ENCODE measurements at places on chromosomes 7 and 10.
A peak's percentile ranks its signal among the peaks of the same experiment; 100 is the strongest.

- no peak for DNase-seq
Observed at GRCh38 chr7:145860809-145861208, 255.8 kb upstream of the CNTNAP2 start.

DNA sequence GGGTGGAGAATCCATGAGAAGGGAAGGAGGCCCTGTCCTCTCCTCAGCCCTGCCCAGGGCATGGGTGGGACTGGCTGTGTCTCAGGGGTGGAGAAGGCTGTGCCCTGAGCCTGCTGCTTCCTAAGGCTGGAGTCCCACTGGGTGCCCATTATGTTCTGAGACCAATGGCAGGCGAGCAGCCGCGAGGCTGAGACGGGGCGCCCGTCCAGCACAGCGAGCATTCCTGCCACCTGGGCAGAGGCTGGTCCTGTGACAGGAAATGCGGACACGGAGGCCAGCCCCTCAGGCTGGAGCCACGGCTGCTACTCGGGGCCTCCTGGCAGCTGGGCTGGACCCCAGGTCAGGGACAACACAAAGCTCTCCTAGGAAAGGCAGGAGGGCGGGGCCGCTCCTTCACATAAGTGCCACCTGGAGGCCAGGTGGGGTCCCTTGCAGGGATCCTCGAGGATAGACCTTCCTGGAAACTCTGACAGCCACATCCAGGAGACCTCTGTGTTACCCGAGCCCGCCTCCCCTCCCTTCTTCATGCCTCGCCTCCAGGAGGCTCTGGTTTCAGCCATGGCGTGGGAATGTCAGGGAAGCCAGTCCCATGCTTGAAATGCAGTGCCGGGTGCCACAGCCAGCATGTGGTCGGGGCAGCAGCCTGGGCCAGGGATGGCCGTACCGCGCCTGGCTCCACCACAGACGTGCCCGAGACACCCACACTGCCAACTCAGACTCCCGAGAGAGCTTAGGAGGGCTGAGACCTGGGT is 173.9 kb downstream of the USP6NL start:
- no peak for DNase-seq

GRCh38 chr10:88918191-88918905 is 34.2 kb downstream of the ACTA2 start:
- DNase-seq: no peak

GRCh38 chr10:97053276-97053675 is 132.5 kb downstream of the SLIT1 start:
- peak; percentile 25 for DNase-seq

DNA sequence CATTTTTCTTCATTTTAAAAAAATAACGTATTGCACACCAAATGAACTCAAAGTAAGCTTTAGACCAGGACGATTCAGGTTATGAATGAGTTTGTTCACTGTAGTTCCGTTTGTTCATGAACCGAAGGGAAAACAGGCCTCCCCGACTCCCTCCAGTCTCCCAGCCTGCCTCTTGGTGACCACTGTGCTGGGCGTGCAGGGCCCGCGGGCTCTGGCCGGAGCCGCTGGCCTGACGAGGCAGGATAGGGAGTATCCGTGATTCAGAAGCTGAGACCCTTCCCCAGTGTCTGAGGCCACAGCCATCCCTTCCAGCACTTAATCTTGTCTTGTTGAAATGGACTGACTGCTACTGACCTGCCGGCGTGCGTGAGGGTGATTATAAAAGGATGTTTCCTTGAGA is 30.8 kb upstream of the SH2B2 start:
- DNase-seq: no peak

- no peak for DNase-seq
Observed at GRCh38 chr7:126026421-126027088, 1096.9 kb upstream of the POT1 start.

GRCh38 chr10:8054494-8055407 is at the start of gene GATA3:
TSS of gene GATA3 (plus strand) at chr10:8054688. CDS start at chr10:8055656, 968 bp downstream.
- DNase-seq: peak; percentile 95

DNA sequence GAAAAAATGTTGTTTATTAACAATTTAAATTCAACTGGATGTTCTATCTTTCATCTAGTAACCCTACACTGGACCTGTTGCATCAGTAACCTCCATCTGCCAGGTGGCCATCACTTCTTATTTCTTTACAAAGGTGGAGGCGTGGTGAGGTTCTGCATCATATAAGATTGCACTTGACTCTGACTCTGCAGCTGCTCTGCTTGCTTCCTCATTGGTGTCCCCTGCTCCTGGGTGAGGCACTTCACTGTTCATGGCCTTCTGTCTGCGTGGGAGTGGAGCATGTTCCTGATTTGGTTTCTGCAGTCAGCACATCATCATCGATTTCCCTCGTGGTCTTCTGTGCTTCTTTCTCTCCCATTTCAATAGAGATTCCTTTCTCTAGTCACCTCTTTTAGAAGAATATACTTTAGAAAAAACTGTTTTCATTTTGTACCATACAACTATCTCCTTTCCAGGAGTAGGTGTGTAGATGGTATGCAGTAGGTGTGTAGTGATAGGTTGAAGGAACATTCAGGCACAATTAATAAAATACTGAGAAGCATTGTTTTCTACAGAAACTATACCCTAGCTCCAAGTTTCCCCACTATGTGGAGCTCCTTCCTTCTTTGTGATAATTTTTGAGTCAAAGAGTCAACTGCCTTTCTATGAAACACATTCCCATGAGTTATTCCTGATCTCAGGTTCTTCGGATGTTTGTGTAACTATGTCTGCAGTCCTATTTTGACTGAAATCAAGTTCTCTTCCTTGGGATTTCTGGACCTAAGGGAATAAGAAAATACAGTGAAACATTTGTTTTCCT is 231.7 kb upstream of the CNTNAP2 start:
- DNase-seq: no peak

- DNase-seq: no peak
Observed at GRCh38 chr10:74384615-74385183, 233.7 kb downstream of the ADK start.

DNA sequence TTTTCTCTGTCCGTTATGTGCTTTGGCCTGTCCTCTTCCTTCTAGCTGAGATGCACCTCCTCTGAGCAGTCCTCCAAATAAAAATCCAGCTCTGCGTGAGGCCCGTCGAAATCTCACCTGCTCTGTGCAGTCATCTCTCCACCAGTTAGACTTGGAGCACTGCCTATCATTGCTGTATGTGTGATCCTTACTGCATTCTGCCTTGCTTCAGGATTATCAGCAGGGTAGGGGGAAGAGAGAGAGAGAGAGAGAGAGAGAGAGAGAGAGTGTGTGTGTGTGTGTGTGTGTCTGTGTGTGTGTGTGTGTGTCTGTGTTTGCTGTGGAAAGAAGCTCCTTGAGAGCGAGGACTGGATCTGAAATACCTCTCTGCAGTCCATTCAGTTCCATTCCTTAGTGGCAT is 129.4 kb downstream of the CCNY start:
- DNase-seq: no peak

- no peak for DNase-seq
Observed at GRCh38 chr10:24973163-24973562, 20.8 kb upstream of the PRTFDC1 start.

- no peak for DNase-seq
Observed at GRCh38 chr7:155268921-155269650, 28.6 kb upstream of the INSIG1 start.

DNA sequence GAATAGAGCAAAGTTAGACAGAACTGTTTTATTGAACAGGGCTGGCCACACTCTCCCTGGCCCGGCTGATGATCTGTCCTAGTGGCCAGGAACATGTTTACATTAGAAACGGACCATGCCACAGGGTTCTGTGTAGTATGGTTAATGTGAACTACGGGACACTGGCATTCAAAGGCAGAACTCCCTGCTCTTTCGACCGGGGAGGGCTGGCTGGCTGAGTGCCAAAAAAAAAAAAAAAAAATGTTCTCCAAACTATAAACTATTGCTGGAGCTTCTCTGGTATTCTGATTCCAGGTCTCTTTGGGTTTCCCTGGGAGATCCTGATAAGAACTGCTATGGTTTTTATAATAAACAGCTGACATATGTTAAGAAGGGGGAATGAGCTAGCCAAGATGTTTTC is 1262.6 kb upstream of the SORCS1 start:
- DNase-seq: peak; percentile 13

DNA sequence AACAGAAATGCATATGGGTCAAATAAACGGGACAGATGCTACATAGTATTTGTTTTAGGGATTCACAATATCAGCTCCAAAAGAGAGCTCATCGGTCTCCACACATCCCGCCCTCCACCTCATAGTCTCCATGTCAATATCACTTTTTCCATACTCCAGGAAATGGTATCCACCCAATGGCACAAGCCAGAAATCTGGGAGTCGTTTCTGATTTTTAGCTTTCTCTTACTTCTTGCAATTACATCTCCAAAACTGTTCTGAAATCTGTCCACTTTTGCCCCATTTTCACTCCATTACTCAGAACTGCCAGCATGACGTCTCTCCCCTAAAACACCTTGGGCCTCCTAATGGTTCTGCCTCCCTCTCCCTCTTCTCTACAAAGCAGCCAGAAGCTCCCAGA is 47.4 kb upstream of the EZH2 start:
- DNase-seq: no peak

All from BE2C (cell line).